ENCODE measurements at places on chromosomes 6 and 20.
A peak's percentile ranks its signal among the peaks of the same experiment; 100 is the strongest.

DNA sequence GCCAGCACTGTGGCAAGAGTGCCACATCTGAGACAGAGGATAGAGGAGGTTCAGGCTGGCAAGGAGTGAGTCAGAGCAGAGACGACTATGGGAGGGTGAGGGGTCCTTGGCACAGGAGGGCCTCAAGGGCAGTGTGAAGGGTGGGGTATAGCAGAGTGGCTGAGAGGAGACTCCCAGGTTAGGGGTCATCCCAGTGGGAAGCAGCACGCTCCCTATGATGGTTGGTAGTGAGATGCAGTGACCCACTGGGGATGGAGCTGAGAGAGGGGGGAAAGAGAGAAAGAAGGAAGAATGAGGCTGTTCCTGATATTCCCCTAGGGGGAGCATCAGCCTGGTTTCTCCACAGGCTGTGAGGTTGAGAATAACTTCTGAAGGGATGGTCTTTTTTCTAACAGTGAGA is 97.3 kb downstream of the INSM1 start:
- no peak for DNase-seq

GRCh38 chr20:16245879-16246278 is 327.4 kb downstream of the KIF16B start:
- no peak for DNase-seq

DNA sequence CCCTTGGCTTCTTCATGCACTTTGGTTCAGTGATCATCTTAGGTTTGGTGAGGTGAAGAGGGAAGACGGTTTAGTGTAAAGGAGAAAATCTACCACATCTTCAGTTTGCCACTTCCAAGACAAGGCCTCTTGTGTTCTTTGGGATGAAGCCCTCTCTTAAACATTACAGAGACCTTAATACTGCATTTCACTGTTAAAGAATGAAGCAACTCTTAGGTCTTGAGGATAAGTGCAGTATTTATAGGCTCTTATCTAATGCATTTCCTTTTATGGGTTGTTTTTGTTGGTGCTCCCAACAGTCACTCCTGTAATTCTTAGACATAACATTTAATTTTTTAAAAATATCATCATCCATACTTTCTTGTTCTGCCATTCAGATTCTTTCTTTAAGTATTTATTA is 139.9 kb upstream of the LAMP5 start:
- DNase-seq = no peak

- no peak for DNase-seq
Measured at GRCh38 chr20:46267108-46268105, 40.9 kb downstream of the CDH22 start.

GRCh38 chr20:10490257-10490656 is 55.2 kb downstream of the SLX4IP start:
- DNase-seq = no peak

- DNase-seq = no peak
Measured at GRCh38 chr6:92117800-92118199, 1301.6 kb downstream of the EPHA7 start.

- DNase-seq = peak; percentile 36
Measured at GRCh38 chr6:125995972-125996580, 9.7 kb downstream of the TRMT11 start.

DNA sequence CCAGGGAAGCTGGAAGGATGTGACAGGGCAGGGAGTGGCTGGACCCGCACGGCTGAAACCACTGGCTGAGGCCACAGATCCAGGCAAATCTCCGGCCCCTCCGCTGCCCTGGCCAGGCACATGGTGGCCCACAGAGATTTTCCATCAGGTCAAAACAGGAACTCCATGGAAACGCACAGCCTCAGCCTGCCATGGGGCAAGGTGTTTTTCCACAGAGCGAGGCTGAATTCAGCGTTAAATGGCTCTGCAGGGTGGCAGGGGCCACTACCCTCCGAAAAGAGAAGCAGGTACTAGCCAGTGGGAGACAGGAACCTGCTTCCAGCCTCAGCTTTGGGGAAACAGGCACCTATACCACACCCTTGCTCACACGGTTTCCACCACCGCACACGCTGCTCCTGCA is 53.1 kb downstream of the PREX1 start:
- DNase-seq = no peak

DNA sequence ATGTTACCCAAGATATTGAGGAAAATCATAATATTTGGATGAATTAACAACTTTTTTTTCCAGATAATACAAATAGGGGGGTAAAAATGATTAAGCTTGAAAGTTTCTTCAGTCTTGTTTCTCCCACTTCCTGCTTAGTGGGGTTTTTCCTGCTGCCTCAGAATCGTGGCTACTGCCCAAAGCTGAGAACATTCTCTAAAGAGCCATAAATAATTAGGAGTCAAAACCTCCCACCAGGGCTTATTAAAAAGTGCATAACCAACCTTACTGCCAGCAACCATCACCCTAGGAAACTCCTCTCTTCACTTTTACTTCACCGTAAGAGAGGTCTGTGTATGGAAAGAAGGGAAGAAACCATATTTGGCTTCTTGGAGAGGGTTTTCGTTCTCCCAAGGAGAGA is 9.0 kb upstream of the LCA5 start:
- no peak for DNase-seq

- DNase-seq = no peak
Measured at GRCh38 chr20:23508449-23509229, 17.7 kb downstream of the CST8 start.

GRCh38 chr20:20000211-20000968 is 16.8 kb upstream of the NAA20 start:
- DNase-seq = no peak

DNA sequence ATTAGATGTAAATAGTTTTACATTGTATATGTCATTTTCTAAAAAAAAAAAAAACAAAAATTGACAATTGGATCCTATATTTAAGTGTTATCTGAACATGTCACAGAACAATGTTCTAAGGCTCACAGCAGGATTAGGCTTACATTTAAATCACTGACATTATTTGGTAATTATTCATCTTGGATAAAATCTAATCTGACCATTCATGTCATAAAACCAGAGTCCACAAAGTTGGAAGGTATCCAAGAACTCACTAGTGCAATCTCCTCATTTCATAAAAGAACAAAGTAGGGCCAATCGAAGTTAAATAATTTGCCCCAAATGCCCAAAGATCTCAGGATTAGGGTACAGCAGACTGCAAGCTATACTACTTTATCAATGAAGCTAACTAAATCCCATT is 73.0 kb downstream of the PDSS2 start:
- DNase-seq = no peak

- no peak for DNase-seq
Measured at GRCh38 chr6:110626442-110626841, 150.0 kb upstream of the SLC22A16 start.

GRCh38 chr6:152207915-152208714 is 400.6 kb downstream of the ESR1 start:
- no peak for DNase-seq

DNA sequence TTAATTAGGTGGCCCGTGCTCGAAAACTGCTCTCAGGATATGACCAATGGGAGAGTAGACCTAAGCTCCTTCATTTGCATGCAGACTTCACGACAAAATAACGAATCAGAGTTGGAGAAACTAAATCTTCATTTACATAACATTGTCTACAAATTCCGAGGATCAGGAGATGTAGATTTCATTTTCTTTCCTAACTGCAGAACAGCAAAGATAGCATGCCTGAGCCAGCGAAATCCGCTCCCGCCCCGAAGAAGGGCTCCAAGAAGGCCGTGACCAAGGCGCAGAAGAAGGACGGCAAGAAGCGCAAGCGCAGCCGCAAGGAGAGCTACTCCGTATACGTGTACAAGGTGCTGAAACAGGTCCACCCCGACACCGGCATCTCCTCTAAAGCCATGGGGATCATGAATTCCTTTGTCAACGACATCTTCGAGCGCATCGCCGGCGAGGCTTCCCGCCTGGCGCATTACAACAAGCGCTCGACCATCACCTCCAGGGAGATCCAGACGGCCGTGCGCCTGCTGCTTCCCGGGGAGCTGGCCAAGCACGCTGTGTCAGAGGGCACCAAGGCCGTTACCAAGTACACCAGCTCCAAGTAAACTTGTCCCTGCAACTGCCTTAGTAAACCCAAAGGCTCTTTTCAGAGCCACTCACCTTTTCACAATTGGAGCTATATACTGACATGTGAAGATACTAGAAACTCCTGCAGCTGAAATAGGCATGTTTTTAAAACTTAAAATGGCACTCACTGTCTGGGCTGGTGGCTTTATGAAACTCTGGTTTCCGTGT is 96.5 kb downstream of the HFE start:
- no peak for DNase-seq

GRCh38 chr6:139649732-139650131 is 275.3 kb upstream of the CITED2 start:
- no peak for DNase-seq

- no peak for DNase-seq
Measured at GRCh38 chr6:13917141-13917540, 7.6 kb upstream of the RNF182 start.

- DNase-seq = no peak
Measured at GRCh38 chr20:58466729-58467571, 48.2 kb downstream of the APCDD1L start.

DNA sequence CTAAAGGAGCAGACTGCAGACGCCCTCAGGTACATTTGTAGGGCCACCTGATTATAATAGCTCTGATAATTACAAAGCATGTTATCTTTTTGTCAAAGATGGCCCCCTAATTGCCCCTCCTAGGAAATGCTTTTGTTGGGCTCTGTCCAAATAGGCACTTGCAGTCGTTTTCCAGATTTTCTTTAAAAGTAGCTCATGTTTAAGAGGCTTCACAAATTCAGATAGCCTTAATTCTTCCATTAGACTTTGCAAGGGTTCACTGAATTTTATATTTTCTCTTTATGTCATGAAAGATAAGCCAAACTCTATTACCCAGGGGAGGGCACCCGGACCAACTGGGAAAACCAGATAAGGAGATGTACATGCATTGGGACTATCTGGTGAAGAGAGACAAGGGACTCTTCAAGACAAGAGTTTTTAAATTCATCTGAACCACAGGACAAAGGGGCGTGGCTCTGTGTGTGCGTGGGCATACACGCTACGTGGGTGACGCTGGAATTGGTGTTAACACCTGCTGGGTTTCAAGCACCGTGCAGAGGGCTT is 95.6 kb downstream of the TOX2 start:
- no peak for DNase-seq

GRCh38 chr6:31626952-31627351 is 6.4 kb downstream of the PRRC2A start:
- DNase-seq = no peak

DNA sequence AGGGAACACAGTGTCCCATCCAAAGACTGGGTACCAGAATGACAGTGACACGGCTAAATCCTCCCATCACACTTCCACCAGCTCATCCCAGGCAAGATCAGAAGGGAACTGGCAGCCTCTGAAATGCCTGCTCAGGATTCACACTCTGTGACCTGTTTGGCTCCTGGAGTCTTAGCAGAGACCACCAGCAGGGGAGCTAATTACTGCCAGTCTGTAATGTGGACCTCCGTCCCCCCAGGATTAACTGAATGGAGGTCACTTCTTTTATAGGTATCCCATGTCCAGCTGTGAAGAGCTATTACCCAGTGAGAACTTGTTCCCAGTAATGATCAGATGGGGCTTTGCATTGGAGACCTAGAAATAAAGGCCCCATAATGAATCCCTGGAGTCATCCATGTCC is 45.2 kb downstream of the DEFB114 start:
- no peak for DNase-seq

DNA sequence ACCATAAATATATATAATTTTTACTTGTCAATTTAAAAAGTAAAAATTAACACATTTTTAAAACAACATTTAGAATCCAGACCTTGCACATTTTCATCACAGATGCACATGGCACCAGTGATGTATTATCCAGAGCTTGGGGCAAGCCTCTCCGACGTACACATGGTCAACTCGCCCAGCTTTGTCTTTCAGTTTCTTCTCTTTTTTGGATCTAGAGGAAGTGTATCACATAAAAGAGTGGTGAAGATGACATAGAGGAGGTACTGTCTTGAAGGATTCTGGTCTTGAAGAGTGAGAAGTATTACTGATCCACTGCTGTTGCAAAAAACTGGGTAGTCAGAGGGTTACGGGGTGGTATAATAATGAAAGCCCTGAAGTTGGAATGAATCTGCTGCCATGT is 46.9 kb upstream of the TAB2 start:
- DNase-seq = no peak

DNA sequence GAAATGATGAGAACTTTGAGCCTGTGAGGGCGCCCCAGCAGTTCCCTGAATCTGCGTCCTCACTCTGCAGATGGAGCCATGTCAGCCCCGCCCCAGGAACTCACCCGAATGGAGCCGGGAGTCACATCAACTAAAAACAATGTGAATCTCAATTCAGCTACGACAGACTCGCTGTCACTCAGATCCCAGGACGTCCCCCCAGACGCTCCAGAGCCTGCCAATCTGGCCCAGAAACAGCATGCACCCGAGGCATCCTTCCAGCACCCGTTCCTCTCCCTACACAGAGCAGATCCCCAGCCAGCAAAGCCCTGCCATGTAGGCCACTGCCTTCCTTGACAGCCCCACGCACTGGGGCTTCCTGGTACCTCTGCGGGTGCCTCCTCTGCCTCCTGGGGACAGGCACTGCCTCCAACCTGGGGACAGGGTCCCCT is 248.0 kb downstream of the TTLL2 start:
- no peak for DNase-seq

DNA sequence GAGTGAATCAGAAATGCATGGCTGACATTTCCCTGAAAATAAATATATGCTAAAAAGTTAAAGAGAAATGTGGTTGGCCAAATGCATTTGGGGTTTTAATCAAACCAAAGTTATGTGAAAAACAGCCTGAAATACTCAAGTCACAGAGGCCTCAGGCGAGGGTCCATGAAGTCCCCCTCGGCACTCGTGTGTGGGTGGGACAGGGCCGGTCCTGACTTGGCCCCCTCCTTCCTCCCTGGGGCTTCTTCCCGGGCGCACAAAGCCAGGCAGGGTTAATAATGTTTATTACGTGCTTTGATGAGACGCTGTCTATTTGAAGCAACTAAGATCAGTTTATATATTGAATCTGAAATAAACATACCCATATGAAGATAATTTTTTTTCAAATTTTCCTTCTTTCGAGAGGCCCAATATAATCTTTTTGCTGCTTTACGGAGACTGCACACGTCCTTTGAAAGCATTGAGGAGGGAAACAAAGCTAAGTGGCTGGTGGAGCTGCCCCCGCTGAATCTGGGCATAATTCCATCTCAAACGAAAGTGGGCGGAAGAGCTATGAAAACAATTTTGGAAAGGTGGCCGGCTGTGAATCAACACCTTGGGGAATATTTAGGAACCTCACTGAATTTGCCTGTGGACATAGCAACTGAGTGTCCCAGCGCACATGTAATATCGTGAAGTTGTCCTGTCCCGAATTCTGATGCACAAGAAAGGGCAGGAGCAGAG is 55.8 kb upstream of the SMOC2 start:
- no peak for DNase-seq

DNA sequence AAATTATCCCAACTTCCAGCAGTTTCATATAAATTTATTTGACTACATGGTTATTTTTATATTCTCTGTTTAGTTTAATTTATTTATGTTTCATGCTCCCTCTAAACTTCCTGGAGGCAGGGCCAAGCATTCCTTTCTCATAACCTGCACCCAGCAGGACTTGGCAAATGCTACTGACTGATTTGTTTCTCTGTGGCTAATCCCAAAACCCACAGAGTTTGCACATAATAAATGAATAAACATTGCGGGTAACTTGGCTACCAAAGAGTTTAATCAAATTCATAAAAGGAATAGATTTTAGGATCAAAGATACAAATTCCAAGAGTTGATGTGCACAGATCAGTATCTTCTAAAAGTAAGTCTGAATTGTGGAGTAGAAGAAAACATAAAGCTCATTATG is 239.5 kb downstream of the SLC35F1 start:
- no peak for DNase-seq
